ENCODE measurements at places on chromosomes 2 and 18.
A peak's percentile ranks its signal among the peaks of the same experiment; 100 is the strongest.

DNA sequence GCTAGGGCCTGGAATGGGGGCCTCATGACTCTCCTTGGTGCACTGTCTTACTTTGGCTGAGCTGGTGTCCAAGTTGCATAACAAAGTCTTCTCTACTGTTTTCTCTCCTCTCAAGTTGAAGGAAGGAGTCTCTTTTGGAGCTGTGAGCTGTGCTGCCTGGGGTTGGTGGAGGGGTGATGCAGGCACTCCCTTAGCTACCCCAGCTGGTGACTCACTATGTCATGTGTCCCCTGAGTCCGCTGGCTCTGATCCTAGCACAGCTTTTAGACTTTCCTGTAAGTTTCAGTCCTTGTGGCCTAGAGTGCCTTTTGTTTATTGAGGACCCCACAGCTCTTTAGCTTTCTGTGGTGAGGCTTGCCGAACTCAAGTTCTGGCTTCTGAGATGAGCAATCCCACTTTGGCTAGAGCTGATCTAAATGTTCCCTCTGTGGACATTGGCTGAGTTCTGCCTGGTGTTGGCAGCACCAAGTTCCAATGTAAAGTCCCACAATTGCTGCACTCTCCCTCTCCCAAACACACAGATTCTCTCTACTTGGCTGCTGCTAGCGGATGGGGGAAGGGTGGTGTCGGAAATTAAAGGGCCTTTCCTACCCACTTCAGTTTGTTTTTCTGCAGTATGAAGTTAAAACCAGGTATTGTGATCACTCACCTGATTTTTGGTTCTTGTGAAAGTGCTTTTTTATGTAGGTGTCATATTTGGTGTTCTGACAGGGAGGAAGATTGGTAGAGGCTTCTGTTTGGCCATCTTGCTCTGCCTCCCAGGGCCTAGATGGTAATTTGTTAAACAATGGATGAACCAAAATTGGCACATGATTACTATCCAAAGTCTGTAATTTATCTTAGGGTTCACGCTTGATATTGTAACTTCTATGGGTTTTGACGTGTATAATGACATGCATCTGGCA lies 83.2 kb downstream of the COMMD1 start:
- no peak for DNase-seq

GRCh38 chr18:53443831-53444230 lies 780.6 kb downstream of the MBD2 start:
- no peak for DNase-seq

DNA sequence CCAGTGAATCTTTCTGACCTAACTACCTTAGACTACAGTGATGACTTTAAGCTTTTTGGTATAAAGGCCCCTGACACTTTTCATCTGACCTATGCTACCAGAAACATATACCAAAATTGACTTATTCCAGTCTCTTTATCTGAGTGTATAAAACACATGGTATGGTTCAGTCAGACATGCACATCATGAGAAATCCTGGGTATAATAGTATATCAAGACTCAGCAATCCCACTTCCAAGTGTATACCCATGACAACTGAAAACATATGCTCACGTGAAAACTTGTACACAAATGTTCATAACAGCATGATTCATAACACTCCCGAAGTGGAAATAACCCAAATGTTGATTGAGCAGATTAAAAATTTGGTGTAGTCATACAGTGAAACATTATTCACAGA lies 70.0 kb upstream of the RPRM start:
- no peak for DNase-seq

DNA sequence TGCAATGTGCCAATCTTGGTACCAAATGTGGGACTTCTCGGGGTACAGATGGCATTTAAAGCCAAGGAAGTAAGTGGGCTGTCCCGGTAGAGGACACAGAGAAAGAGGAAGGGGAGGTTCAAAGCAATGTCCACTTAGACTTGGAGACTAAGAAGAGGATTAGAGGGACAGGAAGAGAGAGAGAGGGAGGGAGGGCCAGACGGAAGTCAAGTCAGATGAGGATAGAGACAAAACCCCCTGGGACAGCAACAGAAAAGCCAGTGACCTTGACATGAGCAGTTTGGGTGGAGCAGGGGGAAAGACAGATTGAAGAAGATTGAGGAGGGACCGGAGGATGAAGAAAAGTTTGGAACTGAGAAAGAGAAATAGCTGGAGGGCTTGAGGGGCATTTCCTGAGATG lies 164.5 kb downstream of the NCK2 start:
- DNase-seq: no peak

GRCh38 chr18:58988600-58988999 lies 123.9 kb downstream of the ZNF532 start:
- DNase-seq: no peak

DNA sequence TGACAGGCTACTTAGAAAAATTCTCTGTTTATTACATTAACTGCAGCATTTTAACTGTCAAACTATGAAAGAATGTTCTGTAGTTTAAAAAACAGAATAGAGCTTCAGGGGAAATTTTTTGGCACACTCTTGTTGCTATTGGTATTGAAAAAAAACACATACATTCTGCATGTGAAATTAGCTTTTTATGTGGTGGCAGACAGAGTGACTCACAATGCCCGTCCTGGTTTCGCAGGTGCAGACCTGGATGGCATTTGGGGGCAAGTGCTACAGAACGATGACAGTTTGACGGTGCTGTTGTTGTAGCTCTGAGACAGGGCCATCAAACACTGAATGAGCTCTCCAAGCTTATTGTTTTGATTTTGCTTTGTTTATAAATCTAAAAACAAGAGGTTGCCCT lies 105.0 kb upstream of the MAP3K20 start:
- DNase-seq: peak; percentile 40

DNA sequence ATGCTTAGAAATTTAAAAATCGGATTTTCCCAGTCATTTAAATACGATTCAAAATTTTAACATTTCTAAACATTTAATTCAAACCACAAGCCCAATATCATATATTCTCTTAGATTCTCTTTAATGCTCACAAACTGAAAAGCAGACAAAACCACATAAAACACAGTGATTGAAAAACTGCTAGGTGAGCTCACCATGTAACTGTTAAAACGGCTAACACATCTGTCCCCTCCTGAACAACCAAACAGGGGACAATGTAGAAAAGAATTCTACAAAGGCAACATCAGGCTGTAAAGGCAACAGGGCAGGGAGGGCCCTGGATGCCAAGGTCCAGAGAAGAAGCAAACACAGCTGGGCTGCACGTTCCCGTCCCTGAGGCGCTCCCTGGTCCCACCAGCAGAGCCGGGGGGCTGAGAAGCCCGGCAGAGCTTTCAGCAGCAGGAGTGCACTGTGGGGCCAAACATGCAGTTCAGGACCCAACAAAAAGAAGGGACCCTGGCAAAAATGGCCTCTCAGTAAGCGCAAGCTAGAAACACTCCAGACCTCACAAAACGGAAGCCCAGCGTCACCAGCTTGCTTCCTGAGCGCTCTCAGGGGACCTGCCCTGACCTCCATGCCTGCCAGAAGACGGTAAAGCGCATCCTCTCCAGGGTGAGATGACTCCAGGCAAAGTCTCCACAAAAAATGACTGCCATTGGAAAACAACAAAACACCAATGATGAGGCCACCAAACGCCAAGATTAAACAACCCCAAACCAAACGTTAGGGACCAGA lies 40.5 kb downstream of the NDUFA10 start:
- no peak for DNase-seq

DNA sequence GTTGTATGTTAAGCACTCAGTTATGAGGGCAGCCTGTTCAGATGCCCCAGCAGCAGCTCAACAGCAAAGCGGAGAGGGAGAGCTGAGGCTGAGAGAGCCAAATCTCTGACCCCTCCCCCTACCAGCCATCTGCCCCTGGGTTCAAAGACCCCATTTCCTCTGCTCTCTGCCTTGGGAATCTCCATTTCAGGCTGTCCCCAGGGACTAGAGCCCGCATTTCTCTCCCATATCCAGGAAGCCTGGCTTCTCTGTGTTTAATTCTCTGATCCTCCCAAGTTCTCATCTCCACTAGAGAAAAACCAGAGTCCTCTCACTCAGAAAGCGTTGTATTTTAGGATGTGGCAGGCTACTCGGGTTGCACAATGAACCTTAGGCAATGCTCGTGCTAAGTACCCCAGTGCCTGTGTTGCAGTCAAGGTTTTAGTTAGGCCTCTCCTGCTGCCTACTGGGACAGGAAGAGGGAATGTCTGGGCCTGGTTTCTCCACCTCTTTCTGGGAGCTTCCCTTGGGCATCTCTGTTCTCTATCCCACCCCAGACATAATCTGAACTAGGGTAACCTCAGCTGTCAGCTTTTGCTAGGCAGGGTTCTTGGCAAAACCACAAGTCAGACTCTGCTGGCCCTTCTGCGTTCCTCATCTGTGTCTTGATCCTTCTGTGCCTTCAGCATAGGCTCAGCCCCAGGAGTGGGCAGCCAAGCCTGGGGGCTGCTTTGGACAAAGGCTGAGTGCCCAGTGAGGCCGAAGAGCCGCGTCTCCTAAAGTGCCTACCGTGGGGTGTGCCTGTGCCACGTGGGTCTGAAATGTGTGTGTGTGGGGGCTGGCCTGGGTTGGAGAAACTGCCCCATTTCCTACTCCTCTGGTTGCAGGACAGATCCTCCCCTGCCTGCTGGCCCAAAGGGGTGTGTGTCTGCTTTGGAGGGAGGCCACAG lies 96.8 kb downstream of the STPG4 start:
- DNase-seq: no peak

GRCh38 chr2:234678711-234679110 lies 181.8 kb upstream of the ARL4C start:
- DNase-seq: no peak

GRCh38 chr2:39181297-39181696 lies 60.4 kb upstream of the SOS1 start:
- DNase-seq: no peak

DNA sequence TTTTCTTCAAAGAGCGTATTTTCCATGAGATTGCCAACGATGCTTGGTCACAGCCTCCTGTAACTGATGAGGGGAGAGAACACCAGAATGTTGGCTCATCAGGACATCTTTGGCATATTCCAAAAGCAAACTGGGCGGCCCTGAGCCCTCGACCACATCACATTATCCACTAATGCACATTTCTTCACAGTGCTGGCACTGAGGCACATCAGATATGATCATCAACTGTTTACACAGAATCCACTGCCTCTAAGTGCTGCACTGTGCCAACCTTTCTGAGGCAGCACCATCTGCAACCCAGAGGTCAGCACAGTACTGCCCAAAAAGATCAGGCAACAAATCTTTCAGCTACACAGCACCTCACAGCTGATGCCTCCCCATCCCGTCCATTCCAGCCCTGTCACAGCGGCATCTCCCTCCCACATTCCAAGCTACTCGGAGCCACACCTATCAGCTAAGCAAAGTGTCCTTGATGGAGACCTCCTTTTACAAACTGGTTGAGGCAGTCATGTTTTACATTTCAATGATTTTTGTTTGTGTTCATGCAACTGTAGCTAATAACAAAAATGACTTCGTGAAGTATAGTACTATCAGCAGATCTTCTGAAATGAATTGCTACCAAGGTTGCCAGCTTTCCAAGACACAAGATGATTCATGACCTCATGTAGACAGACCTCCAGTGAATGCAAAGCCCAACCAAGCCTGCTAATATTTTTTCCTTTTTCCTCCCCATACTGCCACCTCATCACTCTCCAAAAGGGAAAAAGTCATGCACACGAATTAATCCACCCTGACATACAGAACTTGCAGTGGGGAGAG lies 32.3 kb downstream of the MYO5B start:
- no peak for DNase-seq

DNA sequence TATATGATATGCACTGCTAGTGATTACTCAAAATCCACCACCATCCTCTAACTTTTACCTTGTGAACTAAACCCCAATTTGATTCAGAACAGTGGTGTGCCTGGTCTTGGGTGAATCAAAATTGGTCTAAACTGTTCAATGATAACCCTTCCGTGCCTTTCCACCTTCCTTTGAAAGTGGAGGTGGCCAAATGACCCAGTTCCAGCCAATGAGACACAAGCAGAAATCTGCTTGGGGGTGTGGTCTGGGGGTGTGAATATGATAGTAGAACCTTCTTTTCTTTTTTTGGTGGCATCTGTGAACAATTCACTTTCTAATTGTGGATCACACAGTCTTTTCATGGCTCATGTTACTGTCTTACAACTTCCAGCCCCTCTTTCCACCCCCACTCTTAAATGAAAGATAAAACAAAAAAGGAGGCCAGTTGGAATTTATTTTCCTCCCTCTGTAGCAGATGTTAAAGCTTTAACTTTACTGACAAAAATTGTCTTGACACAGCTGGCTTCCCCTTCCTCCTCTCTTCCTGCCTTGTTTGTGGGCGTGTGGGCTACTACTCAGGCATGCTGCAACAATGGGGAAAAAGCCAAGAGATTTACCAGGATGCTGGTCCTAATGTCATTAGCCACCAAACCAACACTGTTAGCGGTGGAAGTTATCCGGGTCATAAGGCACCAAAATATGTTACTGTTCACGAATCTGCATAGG lies 58.8 kb upstream of the ANKRD44 start:
- no peak for DNase-seq

GRCh38 chr2:214578442-214578841 lies 167.6 kb downstream of the VWC2L start:
- no peak for DNase-seq

- no peak for DNase-seq
These were observed 30.4 kb upstream of the RAB6D start for GRCh38 chr2:131394147-131394931.

GRCh38 chr2:98380203-98380535 lies 33.9 kb downstream of the CNGA3 start:
- DNase-seq: no peak

DNA sequence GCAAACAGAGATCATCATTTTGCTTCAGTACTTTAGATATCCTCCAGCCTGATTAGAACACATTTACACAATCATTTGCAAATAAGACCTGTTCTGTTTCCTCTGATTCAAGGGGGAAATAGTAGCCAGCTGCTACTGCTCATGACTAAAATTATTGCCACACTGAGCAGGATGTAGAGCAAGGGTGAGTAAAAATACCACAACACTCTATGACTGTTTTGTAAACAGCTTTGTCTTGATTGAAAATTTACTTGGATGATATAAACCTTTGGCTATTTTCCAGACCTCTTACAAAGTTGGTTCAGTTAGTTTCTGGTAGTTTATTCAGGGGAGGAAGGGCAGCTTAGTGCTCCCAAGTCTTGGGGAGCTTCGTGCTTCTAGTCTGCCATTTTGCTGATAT lies 286.4 kb upstream of the CNTNAP5 start:
- no peak for DNase-seq

- DNase-seq: no peak
These were observed 200.7 kb upstream of the KCNH7 start for GRCh38 chr2:163039266-163039665.

DNA sequence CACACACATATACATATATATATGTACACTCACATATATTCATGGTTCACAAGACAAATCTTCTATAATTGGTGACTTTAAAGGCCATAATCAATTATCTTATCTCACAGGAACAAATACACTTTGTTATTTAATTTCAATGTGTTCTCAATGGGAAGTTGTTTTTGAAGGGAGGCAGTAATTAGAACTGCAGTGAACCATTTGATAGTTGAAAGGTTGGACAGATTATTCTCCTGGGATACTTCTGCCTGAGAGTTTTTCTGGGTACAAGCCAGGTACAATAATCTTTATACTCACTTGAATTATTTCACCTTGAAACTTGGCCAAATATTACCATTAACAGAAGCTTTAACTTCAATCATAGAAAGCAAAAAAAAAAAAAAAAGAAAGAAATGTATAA lies 546.6 kb upstream of the LRRTM4 start:
- DNase-seq: no peak
